ENCODE measurements at places on chromosomes 5 and 9.

GRCh38 chr9:92501671-92502393, 19.5 kb upstream of the ASPN start:
- no peak for DNase-seq

DNA sequence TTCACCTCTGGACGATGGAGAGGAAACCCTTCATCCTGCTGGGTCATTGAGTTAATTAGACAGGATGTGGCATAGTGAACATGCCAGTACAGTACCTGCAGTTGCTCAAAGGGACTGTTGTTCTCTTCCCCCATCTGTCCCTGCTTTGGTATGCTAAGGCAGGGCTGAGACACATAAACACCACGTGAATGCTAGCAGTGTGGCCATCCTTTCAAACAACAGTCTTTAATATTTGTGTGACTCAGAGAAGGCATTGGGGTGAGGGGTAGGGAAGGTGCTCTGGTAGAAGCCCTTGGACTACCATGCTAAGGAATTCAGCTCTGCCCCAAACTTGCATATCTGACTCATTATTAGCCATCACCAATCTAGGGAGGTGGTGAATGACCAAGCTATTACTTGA, 180.2 kb upstream of the ZNF618 start:
- no peak for DNase-seq

DNA sequence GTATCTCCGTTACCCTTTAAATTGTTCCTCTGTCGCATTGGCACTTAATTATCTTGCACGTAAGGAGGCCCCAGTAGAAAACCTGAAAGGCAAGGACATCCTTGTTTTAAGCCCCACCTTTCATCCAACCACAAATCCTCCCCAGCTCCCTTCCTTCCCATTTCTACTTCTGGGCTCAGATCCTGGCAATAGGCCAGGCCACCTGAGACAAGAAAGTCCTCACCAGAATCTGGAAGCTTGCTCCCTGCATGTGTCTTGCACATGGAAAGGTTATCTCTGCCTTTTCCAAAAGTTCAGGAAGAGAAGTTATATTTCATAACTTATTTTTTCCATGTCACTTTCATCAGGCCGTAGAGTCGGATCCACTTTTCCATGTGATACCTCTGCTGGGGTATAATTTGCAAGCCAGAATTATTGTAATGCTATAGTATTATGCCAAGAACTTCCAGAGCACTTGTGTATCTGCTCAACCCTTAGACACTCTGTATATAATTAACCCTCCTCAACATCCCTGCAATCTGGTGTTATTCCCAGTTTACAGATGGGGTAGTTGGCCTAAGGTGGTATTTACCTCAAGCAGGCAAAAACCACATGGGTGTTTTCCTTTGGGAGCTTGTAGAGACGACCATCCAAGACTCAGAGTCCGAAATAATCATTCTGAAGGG, 2.6 kb upstream of the SHB start:
- DNase-seq: no peak

- DNase-seq: no peak
These were observed 304.7 kb downstream of the GABRG2 start for GRCh38 chr5:162372256-162372655.

DNA sequence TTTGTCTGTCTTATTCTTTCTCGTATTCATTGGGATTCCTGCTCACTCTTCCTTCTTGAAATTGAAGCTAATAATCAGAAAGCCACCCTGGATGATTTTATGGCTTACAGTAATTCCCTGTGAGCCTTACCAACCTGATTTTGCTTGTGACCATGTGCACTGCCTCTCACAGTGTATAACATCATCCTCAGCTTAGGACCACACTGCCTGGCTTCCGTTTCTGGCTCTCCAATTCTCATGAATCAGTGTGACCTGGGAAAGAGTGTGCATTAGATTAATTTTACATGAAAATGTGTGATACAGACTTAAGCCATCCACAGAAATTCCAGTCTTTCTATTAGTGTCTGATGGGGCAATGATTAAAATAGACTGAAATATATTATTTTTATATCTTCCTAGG, 126.8 kb upstream of the DMRT1 start:
- DNase-seq: no peak

DNA sequence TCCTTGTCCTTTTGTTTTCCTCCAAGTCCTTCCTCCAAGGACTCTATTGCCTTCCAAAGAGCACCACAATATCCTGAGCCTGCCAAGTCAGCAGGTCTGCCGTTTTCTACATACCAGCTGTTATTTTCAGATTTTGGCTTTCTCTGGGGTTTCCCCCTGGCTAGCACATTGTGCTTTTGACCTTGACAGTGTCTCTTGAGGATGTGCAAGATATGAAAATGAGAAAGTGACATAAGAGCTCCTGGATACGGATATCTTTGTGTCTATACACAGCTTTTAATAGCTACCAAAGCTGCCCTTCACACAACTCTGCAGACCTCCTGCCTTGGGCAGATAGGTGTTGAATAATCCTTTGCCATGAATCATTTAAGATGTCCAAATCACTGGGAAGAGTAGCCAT, 67.0 kb downstream of the HAPLN1 start:
- DNase-seq: no peak

DNA sequence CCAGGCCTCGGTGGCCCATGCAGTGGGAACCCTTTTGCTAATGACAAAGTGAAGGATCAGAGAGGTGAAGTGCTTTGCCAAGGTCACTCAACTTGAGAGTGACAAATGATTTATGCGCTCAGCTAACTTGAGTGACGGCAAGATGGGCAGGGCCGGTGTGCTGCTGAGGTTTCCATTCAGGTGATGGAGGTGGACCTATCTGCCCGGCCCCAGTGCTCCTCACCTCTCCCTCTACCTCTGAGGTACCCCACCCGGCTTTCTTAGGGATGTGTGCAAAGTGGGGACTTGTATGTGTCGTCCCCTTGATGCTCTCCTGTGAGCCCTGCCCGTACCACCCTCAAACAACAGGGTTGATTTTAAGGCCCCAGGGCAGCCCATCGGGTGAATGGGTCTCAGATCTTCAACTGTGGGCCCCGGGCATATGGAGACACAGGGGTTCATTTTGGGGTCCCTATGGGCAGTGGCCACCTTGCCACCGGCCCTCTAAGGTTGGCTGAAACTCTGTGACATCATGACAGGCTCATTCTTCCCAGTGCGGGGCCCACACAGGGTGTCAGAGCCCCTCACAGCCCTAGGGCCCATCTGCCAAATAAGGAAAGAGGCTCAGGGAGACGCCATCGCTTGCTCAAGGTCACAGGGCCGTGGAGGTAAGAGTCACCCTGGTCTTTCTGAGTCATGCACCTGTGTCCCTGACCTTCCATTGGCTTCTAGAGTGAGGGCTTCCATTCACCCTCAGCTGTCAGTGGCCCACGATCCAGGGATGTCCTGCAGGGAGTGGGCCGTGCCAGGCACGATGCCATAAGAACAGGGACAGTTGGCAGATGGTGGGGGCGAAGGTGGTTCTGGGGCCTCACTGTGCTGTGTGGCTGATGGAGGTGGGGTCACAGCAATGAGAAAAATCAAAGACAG, 170.6 kb upstream of the MVB12B start:
- no peak for DNase-seq

DNA sequence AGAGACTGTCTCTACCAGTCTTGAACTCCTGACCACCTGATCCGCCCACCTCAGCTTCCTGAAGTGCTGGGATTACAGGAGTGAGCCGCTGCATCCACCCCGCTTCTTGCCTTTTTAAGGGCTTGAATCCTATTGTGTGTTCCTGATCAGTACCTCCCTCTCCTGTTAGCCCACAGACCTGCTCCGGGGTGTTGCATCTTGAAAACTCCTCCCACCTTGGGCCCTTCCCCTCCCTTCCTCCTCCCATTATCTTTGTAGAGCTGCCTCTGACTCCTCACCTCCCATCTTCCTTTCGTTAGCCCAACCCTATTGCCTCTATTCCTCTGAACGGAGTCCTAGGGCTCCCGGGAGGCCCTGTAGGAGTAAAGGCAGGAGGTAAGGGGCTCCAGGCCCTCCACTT, 48.5 kb upstream of the NEK6 start:
- no peak for DNase-seq

- no peak for DNase-seq
These were observed 42.3 kb downstream of the NR4A3 start for GRCh38 chr9:99863955-99864354.

GRCh38 chr9:13190040-13190439, 89.5 kb downstream of the MPDZ start:
- DNase-seq: no peak

- no peak for DNase-seq
These were observed 17.0 kb downstream of the ADAMTS2 start for GRCh38 chr5:179328291-179328690.

- no peak for DNase-seq
These were observed 12.8 kb downstream of the DMXL1 start for GRCh38 chr5:119083679-119084078.

DNA sequence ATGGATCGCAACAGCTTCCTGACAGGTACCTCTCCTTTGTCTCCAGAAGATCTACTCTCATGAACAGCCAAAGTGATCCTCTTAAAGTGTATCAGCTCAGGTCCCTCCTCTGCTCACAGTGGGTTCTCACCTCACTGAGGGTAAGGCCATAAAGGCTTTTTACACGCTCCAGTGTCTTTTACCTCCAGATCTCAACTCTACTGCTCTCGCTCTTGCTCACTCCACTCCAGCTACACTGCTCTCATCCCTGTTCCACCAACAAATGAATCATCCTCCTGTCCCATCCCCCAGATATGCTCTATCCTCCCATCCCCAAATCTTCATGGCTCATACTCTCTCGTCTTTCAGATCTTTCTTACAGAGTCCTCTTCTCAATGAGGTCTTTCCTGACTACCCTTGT, 248.6 kb upstream of the EFNA5 start:
- no peak for DNase-seq

GRCh38 chr5:124043456-124043855, 531.5 kb downstream of the CSNK1G3 start:
- DNase-seq: no peak

DNA sequence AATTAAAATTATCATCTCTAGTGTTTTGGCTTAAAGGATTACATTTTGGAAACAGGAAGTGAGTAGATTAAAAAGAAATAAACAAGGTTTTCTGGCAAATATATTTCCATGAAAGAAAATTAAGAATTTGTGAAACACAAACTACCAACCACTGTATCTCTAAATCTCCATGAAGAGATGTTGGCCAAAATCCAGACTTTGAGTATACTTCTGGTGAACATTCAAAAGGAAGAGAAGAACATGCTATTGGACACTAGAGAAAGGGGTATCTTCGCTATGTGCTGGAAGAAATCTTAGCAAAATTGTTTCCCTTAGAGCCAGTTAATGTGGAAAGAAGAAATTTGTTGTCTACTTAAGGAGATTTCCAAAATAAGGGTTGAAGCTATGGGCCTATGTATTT, 710.4 kb upstream of the CTNND2 start:
- no peak for DNase-seq

- DNase-seq: no peak
These were observed 159.4 kb upstream of the FST start for GRCh38 chr5:53321073-53321472.

DNA sequence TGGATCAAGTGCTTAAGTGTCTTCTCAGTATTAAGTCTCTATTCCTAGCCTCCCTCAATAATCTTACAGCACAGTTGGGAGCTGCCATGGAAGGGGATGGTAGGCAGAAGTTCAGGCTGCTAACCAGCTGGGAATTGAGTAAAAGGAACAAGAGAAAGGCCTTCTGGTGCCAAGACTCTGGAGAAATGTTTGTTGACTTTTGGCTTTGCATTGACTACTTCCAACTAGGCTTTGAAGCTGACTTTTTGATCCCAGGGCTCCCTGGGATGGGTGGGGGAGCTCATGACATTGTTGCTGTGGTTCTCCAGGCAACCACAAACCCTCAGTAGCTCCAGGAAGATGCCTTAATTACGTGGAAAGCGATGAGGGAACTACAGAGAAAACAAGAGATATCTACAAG, 85.2 kb upstream of the HTR4 start:
- no peak for DNase-seq

GRCh38 chr9:6024035-6024554, 8.7 kb upstream of the RANBP6 start:
- no peak for DNase-seq

GRCh38 chr5:124887223-124887622, 140.8 kb upstream of the ZNF608 start:
- no peak for DNase-seq

GRCh38 chr9:95757439-95757838, 118.1 kb upstream of the ERCC6L2 start:
- DNase-seq: no peak

DNA sequence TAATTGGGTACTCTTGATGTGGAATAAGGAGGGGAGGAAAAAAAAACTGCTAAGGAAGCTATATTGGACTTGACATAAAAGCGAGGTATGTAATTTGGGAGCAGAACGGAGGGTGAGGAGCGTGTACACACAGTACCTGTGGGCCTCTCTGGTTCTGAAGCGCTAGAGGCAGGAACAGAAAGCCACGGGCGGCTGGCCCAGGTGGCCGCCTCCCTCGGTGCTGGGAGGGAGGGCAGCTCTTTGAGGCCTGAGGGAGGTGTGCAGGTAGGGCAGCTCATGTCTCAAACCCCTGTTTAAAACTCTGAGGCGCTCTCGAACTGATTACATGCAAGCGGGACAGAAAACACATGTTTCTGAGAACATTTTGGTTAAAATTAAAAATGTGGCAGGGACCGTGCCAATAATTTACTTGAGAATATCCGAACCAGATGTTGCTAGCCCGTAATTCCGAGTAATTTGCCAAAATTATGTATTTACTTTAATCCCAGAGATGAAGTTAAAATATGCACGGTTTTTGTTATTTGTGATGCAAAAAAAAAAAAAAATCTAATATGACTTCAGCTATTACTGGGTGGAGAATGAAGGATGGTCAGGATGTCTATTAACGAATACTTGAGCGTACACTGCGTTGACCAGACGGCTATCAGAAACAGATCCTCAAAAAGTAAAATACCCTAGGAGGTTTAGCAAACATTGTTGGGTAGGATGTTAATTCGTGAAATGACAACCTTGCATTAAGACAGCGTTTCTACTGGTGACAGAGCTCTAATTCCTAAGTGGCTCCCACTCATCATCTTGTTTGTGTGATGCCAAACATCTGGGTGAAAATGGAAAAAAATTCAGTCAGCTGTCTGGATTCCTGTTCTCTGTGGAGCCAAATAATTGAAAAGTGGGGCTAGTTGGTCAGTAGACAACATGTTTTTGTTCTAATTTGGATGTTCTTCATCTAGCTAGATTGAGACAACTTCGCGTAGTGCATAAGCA, 24.4 kb upstream of the STC2 start:
- no peak for DNase-seq

DNA sequence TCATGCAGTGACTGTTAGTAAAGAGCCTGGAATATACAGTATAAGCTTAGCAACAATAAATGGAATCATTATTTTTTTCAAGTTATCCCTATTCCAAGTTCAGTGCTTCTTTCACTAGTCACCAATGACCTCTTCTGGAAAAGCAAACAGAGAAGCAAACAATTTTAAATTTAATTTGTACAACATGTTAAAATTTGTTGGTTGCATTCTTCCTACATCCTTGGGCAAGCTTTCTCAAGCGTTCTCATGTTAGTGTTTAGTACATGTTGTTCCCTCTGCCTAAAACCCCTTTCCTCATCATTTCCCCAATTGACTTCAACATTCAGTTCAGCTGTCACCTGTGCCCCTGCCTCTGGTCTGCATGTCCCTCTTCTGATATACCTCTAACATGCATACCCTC, 123.4 kb downstream of the SEC61B start:
- DNase-seq: no peak

- no peak for DNase-seq
These were observed 621.3 kb upstream of the ZNF608 start for GRCh38 chr5:125367702-125368101.
